ENCODE measurements at places on chromosomes 3 and 15.

- DNase-seq, result no peak
- no peak overlapping the region for H3K27ac ChIP-seq
- H3K27me3 ChIP-seq, result no peaks in the 10 kb centered on the region
- H3K4me1 ChIP-seq, result no peaks in the 10 kb centered on the region
These were observed 18.8 kb upstream of the MFSD1 start for GRCh38 chr3:158783051-158783450.

DNA sequence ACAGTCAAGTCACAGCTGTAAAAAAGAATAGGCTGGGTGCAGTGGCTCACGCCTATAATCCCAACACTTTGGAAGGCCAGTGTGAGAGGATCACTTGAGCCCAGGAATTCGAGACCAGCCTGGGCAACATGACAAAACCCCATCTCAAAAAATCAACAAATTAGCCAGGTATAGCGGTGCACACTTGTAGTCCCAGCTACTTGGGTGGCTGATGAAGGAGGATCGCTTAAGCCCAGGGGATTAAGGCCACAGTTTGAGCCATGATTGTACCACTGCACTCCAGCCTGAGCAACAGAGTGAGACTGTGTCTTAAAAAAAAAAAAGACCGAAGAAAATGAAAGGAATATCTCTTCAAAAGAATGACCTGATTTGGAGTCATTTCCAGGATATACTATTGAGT is 6.6 kb downstream of the HERC1 start:
- peaks cover 33% of the 10 kb centered on the region for H3K4me1 ChIP-seq
- no peaks in the 10 kb centered on the region for H3K27me3 ChIP-seq
- no peaks in the 10 kb centered on the region for H3K36me3 ChIP-seq
- H3K27ac ChIP-seq, result no peak overlapping the region
- H3K4me3 ChIP-seq, result no peak overlapping the region

- H3K36me3 ChIP-seq, result no peaks in the 10 kb centered on the region
- H3K27me3 ChIP-seq, result no peaks in the 10 kb centered on the region
- no peak overlapping the region for H3K4me3 ChIP-seq
- no peak for DNase-seq
- no peaks in the 10 kb centered on the region for H3K4me1 ChIP-seq
These were observed 510.3 kb downstream of the EPHA3 start for GRCh38 chr3:89617706-89618105.

GRCh38 chr15:39828374-39828931 is 45.8 kb upstream of the FSIP1 start:
- H3K27me3 ChIP-seq, result no peaks in the 10 kb centered on the region
- H3K27ac ChIP-seq, result no peak overlapping the region
- H3K4me3 ChIP-seq, result no peak overlapping the region
- no peak for DNase-seq
- H3K36me3 ChIP-seq, result no peaks in the 10 kb centered on the region

DNA sequence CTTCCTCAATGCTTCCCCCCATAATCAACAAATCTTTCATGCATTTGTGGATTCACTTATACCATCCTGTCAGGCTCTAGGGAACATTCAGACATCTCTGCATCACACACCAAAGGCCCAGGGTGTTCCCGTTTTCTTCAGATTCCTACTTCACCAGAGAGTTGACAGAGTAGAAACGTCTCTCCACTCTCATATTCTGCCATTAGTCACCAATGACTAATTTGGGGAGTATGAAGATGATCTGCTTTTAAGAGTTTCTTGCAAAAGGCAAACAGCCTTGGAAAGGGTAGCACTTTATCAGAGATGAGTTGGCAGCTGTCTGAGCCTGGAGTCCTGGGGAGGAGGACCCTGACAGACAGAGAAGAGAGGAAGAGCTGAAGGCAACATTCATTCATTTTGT is 55.8 kb upstream of the DGKG start:
- H3K36me3 ChIP-seq, result no peaks in the 10 kb centered on the region
- H3K27ac ChIP-seq, result no peak overlapping the region
- peaks cover 13% of the 10 kb centered on the region for H3K4me1 ChIP-seq
- no peak for DNase-seq
- H3K27me3 ChIP-seq, result no peaks in the 10 kb centered on the region

DNA sequence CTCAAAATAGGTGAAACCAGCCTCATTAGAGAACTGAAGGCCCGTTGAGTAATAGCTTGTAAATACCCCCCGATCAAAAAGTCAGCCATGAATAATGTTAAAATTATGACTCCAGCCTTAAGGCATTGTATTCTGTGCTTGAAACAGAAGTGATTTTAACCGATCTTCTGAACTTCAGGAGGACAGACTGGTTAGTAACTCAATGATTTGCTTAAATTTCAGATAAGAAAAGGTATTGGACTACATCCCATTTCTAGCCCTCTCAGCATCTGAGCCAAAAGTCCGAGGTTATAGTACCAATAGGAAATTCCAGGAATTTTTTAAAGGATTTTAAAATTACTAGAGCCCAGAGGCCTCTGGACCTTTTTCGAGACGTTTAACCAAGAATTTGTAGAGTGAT is 67.7 kb upstream of the FGF12 start:
- no peaks in the 10 kb centered on the region for H3K36me3 ChIP-seq
- no peaks in the 10 kb centered on the region for H3K27me3 ChIP-seq
- no peaks in the 10 kb centered on the region for H3K4me1 ChIP-seq
- no peak overlapping the region for H3K27ac ChIP-seq

- no peaks in the 10 kb centered on the region for H3K4me1 ChIP-seq
- no peak for DNase-seq
- H3K27ac ChIP-seq, result no peak overlapping the region
- no peaks in the 10 kb centered on the region for H3K36me3 ChIP-seq
These were observed 152.3 kb downstream of the FBN1 start for GRCh38 chr15:48493084-48493762.

GRCh38 chr3:111241960-111242359 is 170.3 kb downstream of the NECTIN3 start:
- H3K36me3 ChIP-seq, result no peaks in the 10 kb centered on the region
- no peak overlapping the region for H3K27ac ChIP-seq
- H3K4me1 ChIP-seq, result peaks cover 15% of the 10 kb centered on the region
- DNase-seq, result no peak

DNA sequence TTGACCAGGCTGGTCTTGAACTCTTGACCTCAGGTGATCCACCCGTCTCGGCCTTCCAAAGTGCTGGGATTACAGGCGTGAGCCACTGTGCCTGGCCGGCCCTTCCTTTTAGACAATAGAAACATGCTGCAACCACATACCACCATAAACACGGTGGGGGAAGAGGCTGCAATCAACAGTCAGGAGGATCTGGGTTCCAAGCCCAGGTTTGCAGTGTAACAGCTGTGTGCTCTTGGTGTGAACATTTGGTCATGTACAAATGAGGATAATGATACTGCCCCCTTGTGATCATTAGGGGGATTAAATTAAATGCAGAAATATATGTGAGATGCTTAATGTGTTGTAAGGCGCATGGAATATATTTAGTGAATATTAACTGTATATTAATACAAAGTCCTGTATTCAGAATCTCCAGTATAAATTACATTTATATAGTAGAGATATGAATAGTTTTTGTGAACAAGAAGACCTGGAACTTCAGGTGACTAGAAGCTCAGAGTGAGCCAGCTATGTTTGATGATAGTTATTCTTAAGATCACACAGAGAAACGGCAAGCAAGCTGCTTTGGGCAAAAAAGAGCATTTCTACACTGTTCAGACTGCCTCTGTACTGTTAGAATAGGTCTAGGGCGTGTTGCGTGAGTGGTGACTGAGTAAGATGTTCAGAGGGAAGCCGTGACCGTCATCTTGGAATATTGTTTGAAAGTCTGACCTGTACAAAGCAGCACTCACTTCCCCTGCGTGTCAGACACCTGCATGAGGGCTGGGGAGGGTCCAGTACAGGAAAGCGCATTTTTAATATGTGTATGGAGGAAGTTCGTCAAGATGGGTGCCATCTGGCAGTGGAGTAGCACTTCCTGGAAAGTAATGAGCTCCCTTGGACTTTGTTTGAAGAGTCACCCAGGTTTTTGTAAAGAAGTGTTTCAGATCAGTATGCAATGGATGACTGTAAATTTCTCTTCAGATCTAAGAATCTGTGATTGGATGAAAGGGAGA is 125.8 kb downstream of the PGPEP1L start:
- H3K27me3 ChIP-seq, result no peaks in the 10 kb centered on the region
- DNase-seq, result no peak
- H3K27ac ChIP-seq, result no peak overlapping the region
- H3K4me3 ChIP-seq, result no peak overlapping the region

DNA sequence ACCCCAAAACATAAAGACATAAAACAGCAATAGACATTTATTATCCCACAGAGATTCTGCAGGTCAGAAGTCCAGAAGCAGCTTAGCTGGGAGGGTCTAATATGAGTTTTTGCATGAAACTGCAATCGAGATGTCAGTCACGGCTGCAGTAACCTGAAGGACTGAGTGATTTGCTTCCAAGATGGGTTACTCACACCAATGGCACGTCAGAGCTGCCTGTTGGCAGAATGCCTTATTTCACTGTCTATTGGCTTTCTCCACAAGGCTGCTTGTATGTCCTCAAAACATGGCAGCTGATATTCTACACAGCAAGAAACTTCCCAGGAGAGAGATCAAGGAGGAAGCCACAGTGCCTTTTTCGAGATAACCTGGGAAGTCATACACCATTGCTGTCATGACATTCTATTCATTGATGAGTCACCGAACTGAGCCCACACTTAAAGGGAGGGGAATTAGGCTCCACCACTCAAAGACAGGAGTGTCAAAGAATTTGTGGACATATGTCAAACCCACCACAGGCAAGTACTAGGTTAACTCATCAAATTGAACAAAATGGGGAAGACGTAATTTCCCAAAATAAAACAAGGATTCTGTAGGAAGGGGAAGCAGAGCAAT is 122.2 kb downstream of the SYNPR start:
- no peak overlapping the region for H3K27ac ChIP-seq
- H3K27me3 ChIP-seq, result no peaks in the 10 kb centered on the region
- DNase-seq, result no peak
- H3K4me1 ChIP-seq, result no peaks in the 10 kb centered on the region
- H3K4me3 ChIP-seq, result no peak overlapping the region

GRCh38 chr3:188006726-188007393 is 147.1 kb upstream of the LPP start:
- H3K36me3 ChIP-seq, result no peaks in the 10 kb centered on the region
- no peak overlapping the region for H3K4me3 ChIP-seq
- H3K4me1 ChIP-seq, result no peaks in the 10 kb centered on the region
- H3K27me3 ChIP-seq, result no peaks in the 10 kb centered on the region
- DNase-seq, result no peak

- no peaks in the 10 kb centered on the region for H3K36me3 ChIP-seq
- H3K4me3 ChIP-seq, result no peak overlapping the region
- no peak for DNase-seq
- no peaks in the 10 kb centered on the region for H3K27me3 ChIP-seq
These were observed 67.8 kb upstream of the SLC24A5 start for GRCh38 chr15:48052946-48053345.

DNA sequence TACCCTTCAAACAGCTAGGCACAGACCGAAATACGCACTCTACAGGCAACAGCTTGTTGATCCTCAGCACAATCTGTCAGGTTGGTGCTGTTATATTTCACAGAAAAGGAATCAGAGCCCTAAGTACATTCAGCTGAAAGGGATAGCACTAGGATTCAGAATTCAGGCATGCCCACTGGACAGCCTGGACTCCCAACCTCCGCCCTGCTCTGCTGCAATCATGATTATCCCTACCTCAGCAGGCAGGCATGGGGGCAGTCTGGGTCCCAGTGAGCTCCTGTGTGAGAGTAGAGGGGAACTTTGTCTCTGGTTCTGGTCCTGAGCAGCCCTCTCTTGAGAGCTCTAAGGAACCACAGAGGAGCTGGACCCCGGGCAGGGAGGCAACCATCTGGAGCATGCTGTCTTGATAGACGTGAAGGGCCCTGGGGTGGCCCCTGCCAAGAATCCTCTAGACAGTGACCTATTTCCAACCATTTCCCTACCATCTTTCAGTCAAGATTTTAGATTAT is 23.4 kb upstream of the NOX5 start:
- DNase-seq, result no peak
- H3K36me3 ChIP-seq, result no peaks in the 10 kb centered on the region
- no peaks in the 10 kb centered on the region for H3K27me3 ChIP-seq
- no peaks in the 10 kb centered on the region for H3K4me1 ChIP-seq

- DNase-seq, result no peak
- no peaks in the 10 kb centered on the region for H3K36me3 ChIP-seq
- H3K27ac ChIP-seq, result no peak overlapping the region
- H3K4me1 ChIP-seq, result no peaks in the 10 kb centered on the region
- H3K27me3 ChIP-seq, result no peaks in the 10 kb centered on the region
These were observed 24.0 kb upstream of the SPTBN5 start for GRCh38 chr15:41917767-41918430.

DNA sequence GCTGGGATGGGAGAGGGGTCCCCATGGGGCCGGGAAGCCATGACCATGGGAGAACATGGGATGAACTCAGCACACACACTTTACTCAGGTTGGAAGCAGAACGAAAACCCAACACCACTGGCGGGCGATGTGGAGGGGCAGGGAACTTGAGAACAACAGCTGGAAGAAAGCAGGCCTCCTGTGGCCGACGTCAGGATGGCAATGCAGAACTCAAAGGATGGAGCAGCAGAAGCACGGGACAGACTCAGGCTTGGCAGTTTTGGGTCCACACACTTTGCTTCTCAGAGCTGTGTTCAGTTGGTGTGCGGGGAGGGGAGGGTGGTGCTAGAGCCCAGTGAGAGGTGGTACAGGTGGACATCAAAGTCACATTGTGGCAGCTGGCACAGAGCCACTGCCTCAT is 80.7 kb downstream of the SEC22A start:
- H3K4me3 ChIP-seq, result no peak overlapping the region
- no peak overlapping the region for H3K27ac ChIP-seq
- no peaks in the 10 kb centered on the region for H3K36me3 ChIP-seq
- H3K4me1 ChIP-seq, result no peaks in the 10 kb centered on the region

DNA sequence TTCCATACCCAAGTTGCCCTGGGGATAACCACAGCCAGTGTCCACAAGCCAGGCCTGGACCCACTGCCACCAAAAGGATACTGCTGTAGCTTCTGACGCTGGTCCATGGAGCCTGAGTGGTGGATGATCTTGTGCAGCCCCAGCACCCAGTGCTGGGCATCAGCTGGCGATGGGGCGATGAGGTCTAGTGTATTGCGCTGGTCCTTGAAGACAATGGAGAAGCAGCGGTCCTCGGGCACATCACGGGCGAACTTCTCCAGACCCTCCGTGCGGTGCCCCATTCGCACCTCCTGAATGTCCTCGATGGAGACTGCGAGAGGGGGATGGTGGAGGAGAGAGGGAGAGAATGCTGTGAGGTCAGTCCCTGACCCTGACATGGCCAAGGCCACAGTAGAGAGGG is 13.0 kb downstream of the PLCD1 start:
- H3K27me3 ChIP-seq, result no peaks in the 10 kb centered on the region
- no peak overlapping the region for H3K27ac ChIP-seq

GRCh38 chr15:37880009-37880834 is 54.2 kb upstream of the TMCO5A start:
- DNase-seq, result no peak
- H3K27me3 ChIP-seq, result no peaks in the 10 kb centered on the region
- no peak overlapping the region for H3K4me3 ChIP-seq
- H3K4me1 ChIP-seq, result no peaks in the 10 kb centered on the region

- no peak overlapping the region for H3K27ac ChIP-seq
- H3K4me1 ChIP-seq, result no peaks in the 10 kb centered on the region
- no peaks in the 10 kb centered on the region for H3K27me3 ChIP-seq
- H3K4me3 ChIP-seq, result no peak overlapping the region
- DNase-seq, result no peak
These were observed 45.6 kb downstream of the PRKCI start for GRCh38 chr3:170267793-170268192.

All from naive thymus-derived CD4-positive, alpha-beta T cell (primary cell).